Choroid plexus epithelial cell (primary cell): ENCODE measurements at places on chromosomes 7 and 10.

GRCh38 chr7:139944248-139944647, 115.2 kb downstream of the TBXAS1 start:
- DNase-seq: no peak

- no peak for DNase-seq
These were observed 89.2 kb upstream of the JAZF1 start for GRCh38 chr7:28269700-28270361.

GRCh38 chr10:5876181-5876768, 13.4 kb downstream of the ANKRD16 start:
- DNase-seq: peak; percentile 35

DNA sequence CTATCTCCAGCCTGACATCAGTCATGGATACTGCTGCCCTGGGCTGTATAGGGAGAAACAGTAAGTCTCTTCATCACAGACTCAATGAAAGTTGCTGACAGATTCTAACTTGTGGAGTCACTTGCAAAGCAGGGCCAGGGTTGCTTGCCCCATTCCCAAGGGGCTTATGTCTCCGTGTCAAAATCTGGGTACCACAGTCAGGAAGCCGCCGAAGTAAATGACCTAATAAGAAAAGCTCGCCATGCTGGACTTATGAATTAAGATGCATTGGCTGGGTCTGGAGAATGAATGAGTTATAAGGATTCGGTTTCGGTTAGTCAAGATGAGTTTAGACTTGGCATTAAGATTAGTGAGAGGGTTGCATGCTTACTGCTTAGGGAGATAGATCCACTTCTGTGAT, 10.8 kb upstream of the OR6V1 start:
- DNase-seq: no peak

- no peak for DNase-seq
These were observed 11.3 kb upstream of the TRDMT1 start for GRCh38 chr10:17212802-17213221.

DNA sequence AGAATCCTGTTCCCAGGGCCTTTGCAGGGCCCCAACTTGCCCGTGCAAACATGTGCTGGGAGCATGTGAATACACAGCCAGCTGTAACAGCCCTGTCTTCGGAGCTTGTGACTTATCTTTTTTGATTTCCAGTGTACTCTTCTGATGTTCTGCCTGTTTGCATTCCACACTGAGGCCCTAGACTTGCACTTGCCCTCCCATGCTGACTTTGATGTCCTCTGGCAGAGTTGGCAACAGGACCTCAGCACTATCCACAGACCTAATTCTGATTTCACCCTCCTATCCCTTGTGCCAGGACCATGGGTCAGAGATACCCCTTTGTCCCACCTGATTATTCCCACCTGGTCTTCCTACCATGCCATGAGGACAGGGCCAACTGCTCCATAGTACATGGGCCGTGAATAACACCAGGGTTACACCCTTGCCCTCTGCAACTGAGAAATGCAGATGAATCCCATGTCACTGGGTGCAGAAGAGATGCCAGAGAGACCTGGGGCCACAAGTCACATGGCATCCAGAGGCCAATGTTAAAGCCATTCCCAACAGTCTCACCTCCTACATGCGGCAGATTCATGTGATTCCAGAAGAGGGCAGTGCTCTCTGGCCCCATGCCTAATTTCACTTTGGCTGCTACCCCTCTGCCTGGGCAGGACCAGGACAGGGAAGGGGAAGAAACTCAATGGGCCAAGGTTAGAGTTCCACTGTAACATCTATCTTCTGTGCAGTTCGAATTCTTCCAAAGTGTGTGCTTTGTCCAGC, 43.0 kb downstream of the SCRN1 start:
- peak; percentile 34 for DNase-seq

DNA sequence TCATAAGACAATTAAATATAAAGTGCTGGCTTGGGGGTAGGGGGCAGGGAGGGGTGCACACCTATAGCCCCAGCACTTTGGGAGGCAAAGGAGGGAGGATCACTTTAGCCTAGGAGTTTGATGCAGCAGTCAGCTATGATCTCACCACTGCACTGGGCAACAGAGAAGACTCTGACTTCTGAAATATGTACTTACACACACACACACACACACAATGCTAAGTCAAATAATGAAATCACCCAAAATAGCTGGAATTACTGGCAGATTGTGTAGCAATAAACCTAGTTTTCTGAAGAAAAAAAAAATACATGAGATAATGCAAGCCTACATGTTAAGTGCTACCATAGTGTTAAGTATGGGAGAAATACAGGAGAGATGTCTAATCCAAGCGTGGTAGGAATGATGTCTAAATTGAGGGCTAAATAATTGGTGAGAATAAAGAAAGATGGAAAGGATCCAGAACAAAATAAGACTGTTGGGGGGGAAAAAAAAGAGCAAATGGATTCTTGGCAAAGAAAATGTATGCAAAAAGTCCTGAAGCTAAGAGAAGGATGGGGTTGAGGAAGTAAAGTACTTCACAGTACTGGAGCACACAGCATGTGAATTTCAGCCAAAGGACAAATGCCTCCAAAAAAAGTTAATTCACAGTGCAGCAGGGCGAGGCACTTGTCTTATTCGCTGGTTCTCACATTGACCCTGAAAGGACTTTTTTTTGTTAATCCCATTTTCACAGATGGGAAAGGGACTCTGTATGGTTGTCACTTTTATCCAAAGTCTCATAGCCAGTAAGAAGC, 73.9 kb downstream of the IGF2BP3 start:
- peak; percentile 94 for DNase-seq

DNA sequence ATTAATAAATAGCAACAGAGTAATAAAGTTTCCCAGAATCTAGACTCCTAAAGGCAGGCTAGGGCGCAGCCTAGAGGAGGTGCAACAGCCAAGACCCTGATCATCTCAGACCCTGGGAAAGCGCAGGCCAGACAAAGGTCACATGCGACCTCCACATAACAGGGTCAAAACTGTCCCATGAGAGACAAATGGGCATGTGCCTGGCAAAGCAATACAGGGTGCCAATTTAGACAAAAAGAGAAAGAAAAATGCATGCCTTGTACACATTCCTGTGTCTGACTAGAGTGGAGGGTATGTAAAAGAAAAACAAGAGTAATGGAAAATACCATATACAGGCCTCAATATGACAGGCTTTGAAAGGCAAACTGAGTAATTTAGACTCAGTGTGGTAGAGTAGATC, 22.2 kb downstream of the MPP7 start:
- DNase-seq: peak; percentile 21

DNA sequence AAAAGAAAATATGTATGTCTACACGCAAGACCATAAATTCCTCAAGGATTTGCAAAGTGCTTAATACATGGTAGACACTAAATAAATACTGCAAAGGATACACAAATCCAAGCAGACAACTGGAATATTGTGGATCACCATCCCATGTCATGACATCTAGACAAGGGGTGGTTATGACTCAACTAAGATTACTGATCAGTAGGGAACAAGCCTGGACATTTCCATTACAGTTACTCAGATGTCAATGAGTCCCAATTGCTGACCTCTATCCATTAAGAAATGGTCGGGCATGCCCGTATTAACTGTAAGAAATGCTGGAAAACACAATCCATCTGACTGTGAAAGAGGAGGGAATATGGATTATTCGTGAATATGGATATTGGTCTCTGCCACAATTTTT, 27.6 kb upstream of the RUFY2 start:
- no peak for DNase-seq

DNA sequence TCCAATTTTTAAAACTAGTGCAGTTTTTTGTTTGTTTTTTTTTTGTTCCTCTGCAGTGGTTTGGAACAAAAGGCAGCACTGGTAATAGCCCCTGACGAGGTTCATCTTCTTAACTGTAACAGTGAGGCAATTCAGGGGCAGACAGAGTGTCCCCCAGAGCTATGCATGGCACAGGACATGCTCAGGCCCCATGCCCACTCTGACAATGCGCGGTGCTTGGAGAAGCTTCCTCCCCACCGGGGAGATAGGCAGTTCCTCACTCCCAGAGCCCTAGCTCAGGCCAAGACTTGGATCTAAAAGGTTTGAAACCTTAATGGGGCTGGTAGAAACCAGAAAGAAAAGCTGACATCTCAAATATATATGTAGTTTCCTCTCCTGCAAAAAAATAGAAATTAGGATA, 17.9 kb upstream of the MPP7 start:
- no peak for DNase-seq

- peak; percentile 90 for DNase-seq
These were observed 67.4 kb downstream of the HHEX start for GRCh38 chr10:92757066-92757710.

DNA sequence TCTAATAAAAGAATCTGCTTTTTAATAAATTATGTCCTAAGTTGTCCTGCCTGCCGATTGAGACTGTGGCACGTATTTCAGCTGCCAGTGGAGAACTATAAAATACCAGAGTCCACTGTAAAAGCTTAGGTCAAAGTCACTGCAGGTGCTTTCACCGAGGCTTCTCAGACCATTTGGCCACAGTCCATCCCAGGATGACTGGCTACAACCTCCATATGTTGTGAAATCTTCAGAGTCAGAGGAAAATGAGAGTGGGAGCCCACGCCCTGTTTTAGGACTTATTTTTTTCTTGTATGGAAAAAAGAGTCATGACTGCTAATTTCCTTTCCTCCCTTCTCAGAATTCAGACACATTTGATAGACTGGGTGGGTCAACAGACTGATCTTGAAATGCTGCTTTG, 182.9 kb downstream of the ANK3 start:
- DNase-seq: peak; percentile 45

GRCh38 chr10:35103882-35104281, 13.7 kb upstream of the CUL2 start:
- DNase-seq: no peak

GRCh38 chr7:100466653-100467605, 2.9 kb upstream of the SPACDR start:
- DNase-seq: no peak

GRCh38 chr10:116150606-116151005, 122.4 kb downstream of the GFRA1 start:
- no peak for DNase-seq

DNA sequence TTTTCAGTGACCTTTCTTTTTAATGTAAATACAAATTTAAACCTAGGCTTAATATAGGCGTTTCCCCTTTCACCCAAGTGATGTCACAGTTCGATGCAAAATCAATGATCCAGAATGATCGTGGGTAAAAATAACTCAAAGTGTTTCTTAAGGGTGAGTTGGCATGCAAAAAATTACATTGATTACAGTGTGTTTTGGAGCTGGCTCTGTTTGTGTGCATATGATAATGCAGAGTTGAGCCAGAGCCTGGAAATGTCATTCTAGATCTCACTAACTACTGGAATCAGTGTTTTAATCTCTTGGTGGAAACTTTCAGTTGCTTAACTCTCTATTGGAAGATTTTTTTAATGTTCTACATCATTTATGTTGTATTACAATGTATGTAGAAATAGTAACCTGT, 72.5 kb upstream of the MXI1 start:
- DNase-seq: no peak

- DNase-seq: no peak
These were observed 124.0 kb downstream of the CELF2 start for GRCh38 chr10:11141571-11142091.

DNA sequence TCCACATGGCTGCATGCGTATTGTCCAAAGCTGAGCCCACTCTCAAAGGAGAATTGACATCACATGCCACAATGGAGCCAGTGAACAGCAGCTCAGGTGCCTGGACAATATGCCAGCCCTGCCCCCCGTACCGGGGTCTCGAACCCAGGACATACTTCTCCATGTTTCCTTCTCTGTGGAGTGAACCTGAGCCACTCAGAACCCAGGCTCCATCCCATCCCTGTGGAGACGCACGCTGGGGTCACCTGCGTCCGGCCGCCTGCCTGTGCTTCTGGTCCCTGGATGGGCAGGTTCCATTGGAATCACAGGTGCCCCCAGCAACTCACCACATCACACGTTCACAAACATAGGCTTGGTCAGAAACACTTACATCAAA, 229.8 kb downstream of the DNAJB6 start:
- DNase-seq: no peak

DNA sequence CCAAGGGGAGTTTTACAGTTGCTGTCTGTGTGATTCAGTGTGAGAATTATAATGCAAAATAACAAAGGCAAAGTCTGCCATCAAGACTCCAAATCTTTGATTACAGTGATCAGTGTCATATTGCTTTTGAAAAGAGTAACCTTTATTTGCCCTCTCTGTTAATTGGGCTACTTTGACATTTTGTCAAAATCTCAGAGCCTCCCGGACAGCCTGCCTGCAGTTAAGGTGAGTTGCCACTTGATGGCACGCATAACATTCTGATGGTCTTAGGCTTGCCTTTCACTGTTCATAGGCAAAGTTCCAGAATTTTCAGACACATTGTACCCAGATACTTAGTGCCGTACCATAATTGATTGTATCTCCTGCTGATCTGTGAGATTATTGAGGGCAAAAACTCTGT, 253.5 kb downstream of the ABCA13 start:
- peak; percentile 56 for DNase-seq

GRCh38 chr7:95530881-95531280, 45.1 kb downstream of the ASB4 start:
- DNase-seq: no peak

- peak; percentile 53 for DNase-seq
These were observed 8.3 kb downstream of the PSTK start for GRCh38 chr10:122988501-122988900.

DNA sequence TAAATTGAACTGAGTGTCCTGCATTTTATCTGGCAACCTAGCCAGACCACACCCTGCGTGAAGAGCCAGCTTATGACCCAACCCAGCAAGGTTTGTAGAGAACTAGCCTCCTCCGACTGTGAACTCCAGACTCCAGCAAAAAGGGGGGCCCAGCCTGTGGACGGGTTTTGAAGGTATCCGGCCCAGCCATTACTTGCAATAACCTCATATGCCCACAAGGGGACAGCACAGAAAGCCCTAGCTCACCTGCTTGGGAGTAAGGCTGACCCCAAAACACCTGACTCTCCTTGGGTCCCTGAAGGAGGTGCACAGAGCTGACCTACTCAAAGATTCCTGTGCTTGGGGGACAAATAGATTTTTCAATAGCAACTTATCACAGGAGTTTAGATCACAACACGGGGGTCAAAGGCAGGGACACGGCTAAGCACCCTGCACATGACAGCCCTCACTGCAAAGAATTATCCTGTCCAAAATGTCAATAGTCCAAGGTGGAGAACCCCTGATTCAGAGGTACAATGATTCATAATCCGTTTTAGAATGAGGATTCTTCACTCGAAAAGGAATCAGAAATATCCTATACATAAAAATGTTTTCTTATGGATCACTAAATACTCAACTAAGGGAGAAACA, 4.6 kb downstream of the TRPV6 start:
- DNase-seq: peak; percentile 58

GRCh38 chr7:155843426-155844018, 31.3 kb upstream of the SHH start:
- DNase-seq: no peak

GRCh38 chr10:61662794-61663259, at the start of gene CABCOCO1:
Gene CABCOCO1, plus strand, starts transcription at chr10:61662929. Its CDS starts 44 bp downstream, at chr10:61662973.
- peak; percentile 62 for DNase-seq

DNA sequence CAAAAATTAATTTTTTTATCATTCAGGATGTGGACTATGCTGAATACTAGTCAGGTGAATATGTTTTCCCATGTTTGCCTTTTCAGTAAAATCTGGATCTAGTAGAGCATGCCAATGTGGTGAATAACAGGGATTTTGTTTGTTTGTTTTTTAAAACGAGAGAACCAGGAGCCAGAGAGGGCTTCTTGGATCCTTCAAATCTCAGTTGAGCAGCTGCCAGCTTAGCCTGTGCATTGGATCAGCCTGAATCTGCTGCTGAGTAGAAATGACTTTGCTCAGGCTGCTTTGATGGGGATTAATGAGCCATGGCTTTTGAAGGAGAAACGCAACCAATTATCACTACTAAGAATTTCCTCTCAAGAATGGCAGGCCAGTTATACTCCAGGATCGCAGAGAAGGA, 493.8 kb downstream of the ARL4A start:
- DNase-seq: peak; percentile 11
